ENCODE measurements at places on chromosomes 1 and 21.

GRCh38 chr1:245978915-245979314, 528.2 kb downstream of the SMYD3 start:
- DNase-seq, result no peak

GRCh38 chr21:39136711-39137110, 46.5 kb downstream of the PSMG1 start:
- DNase-seq, result no peak

DNA sequence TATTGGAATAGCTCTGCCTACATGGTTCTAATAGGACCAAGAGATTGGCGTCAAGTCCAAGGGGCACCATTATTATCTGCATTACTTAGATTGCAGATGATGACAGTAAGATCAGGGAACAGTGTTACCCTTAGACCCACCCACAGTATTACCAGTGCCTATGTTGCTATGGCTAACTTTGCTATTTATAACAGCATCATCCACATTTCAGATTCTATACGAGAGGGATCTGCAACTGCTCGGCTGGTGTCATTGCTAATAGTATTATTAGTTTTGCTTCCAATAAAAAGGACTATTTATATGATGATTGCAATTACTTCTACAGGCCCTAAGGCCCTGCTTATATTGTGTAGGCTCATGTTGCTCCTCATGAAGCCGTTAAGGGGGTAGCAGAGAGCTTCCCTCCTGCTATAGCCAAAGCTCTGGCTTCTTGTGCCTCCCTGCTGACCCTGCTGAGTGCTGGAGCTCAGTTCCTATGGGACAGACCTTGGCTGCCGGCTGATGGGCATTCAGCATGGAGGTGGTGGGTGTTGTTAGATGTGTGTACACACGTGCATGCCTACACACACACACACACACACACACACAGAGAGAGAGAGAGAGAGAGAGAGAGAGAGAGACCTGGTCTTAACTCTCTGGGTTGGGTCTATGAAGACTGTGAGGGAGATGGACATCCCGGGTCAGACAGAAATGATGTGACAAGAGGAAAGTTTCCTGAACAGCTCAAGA, 1.3 kb downstream of the BCAN start:
- no peak for DNase-seq

DNA sequence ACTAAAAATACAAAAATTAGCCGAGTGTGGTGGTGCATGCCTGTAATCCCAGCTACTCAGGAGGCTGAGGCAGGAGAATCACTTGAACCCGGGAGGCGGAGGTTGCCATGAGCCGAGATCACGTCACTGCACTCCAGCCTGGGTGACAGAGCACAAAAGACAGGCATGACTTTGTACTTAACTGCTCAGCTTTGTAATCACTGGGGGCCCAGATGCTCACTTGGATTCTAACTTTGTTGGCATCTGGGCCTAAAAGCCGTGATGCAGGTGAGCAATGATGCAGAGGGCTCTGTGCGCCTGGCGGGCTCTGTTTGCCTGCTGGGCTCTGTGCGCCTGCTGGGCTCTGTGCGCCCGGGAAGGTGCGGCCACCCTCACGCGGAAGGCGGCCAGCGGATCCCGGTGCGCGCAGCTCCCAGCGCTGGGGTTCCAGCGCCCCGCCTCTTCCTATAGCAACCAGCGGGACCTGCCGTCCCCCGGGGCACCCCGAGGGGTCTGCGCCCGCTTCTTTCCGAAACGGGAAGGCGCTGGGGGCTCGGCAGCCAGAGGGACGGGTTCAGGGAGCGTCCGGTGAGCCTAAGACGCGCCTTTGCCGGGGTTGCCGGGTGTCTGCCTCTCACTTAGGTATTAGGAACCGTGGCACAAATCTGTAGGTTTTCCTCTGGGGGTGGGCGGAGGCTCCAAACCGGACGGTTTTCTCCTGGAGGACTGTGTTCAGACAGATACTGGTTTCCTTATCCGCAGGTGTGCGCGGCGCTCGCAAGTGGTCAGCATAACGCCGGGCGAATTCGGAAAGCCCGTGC, 31.7 kb downstream of the PRMT2 start:
- DNase-seq, result no peak

DNA sequence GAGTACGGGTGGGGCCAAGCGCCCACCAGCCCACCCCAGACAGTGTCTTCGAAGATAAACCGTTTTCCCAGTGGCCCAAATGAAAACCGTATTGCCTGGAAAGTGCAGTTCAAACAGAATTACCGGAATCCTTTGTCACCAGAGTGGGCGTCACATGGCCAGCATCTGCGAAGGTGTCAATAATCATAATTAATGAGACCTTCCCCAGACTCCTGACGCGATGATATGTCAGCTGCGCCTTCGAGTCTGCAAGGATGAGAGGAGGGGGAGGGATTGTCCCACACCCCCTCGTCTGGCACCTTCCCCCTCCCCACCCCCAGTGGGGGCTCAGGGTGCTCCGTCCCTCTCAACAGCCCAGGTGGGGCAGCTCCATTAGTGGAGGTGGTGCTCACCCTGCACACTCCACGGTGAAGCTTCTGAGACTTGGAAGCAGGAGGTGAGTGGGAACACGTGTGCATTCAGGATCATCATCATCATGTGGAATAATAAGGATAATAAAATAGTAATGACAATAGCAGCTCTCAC, 215.1 kb downstream of the PTPRU start:
- DNase-seq, result no peak

- no peak for DNase-seq
These were observed 51.1 kb downstream of the DOP1B start for GRCh38 chr21:36207577-36208320.

- DNase-seq, result no peak
These were observed 32.9 kb upstream of the AGPAT3 start for GRCh38 chr21:43832158-43832550.

GRCh38 chr1:155322571-155322952, 1.9 kb downstream of the RUSC1 start:
- no peak for DNase-seq

- DNase-seq, result no peak
These were observed 22.4 kb upstream of the PADI2 start for GRCh38 chr1:17141441-17142197.

DNA sequence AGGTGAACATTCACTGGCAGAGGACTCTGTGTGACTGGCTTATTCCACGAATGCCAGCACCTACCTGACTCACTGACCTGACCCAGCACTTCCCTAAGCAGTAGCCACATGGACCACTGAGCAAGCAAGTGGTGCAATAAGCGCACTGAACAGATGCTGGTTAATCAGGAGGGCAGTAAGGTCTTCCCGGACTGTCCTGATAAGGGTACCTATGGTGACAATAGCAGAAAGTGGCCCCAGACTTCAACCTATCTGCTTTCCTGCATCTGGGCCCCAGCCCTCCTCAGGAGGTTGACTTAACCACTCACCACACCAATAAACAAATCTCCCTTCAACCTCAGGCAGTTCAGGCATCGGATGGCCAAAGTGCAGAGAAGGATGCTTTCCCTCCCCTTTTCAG, 65.7 kb downstream of the SETD4 start:
- no peak for DNase-seq

- DNase-seq, result no peak
These were observed 18.8 kb downstream of the PGBD5 start for GRCh38 chr1:230407351-230407750.

DNA sequence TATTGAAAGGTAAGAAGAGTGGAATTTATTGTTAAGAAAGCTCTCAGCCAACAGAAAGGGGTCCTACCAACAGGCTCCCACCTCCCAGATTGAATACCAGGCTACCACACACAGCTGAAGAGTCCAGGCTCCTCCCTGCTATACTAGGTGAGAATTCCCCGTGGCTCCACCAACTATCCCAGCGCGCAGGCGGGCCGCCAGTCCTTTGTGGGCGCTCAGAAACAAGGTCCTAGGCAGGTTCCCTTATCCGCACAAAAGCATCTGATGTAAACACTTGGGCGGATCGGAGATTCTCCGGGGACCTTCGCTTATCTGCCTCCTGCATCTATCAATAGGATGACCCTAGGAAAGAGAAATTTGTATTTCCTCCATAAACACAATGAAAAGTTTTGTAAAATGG, 423.9 kb upstream of the ADGRL4 start:
- DNase-seq, result no peak

- no peak for DNase-seq
These were observed 624.5 kb upstream of the USP24 start for GRCh38 chr1:55839626-55840025.

GRCh38 chr1:4214826-4215225, 314.8 kb upstream of the C1orf174 start:
- no peak for DNase-seq

DNA sequence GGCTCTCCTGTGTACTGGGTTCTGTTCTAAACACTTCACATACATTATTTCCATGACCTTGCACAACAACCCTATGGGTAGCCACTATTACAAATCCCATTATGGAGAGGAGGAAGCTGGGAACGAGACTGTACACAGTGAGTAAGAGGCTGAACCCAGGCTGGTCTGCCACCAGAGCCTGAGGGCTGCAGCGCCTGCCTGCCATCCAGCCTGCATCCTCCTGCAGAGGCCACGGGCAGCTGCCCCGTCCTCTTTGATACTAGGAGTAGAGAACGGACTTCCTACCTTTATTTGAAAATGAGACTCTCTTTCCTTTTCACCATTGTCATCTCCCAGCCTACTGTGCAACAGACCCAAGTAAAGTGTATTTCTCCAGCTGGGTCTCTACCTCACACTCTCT, 370.0 kb downstream of the HHAT start:
- DNase-seq, result no peak

DNA sequence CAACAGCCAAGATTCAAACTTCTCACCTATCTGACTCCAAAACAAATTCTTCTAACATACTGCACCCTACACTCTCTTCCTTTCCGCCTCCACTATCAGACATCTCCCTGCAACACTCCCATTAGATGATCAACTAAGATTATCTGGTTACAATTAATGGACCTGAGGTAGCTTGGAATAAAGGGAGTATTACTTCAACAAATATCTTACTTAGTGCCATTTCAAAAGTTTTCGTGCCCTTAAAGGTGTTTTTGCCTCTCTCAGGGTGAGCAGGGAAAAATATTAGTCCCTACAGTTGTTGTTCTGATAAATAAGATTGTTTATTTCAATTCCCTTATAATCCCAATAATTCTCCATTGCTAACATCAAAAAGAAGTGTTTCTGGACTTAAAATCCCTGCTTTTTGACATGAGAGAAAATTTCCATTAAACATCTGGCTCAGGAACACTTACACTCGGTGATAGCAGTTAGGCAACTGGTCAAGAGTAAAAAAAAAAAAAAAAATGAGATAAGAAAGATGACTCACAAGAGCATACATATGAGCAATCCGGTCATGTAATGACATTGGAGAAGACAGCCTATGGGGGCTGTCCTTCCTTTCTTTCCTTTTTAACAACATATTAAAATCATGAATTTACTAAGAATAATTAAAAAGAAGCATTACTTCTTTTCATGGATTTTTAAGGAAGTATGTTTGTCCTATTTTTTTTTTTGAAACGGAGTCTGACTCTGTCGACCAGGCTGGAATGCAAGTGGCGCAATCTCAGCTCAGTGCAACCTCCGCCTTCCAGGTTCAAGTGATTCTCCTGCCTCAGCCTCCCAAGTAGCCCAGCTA, 7.6 kb downstream of the RSBN1 start:
- DNase-seq, result no peak

DNA sequence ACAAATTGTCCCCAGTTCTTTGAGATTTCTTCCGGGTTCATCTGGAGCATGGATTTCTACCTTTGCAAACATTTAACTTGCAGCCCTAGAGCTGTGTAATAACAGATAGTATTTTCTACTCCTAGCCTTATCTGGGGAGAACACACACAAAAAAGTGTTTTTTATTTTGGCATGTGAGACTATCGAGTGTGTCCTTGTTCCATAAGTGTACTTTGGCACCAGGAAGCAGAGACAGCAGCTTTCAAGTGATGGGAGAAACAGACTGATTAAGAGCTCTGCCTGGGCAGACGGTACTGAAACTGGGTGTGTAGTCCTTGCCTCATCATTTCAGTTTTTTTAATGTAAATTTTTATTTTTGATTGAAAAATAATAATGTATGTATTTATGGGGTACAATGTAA, 297.4 kb downstream of the ST6GALNAC3 start:
- no peak for DNase-seq
